ENCODE measurements at places on chromosomes 3 and 15. TPM values are rescaled to one million over a fixed set of nuclear protein-coding genes. Genes with fewer than 3 reads are reported as not detected.

DNA sequence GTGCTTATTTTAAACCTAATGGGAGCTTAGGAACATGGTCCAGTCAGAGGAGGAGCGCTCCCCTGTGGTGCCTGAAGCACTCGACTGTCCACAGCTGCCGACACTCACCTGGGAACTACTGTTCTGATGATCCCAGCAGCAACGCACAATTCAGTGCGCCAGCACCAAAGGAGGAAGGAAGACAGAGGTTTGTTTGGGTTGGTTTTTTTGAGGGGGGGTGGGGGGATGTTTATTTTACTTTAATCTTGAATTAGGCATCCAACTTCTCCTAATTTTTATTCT is 48.8 kb upstream of the VGLL4 start:
- DNase-seq, result no peak

DNA sequence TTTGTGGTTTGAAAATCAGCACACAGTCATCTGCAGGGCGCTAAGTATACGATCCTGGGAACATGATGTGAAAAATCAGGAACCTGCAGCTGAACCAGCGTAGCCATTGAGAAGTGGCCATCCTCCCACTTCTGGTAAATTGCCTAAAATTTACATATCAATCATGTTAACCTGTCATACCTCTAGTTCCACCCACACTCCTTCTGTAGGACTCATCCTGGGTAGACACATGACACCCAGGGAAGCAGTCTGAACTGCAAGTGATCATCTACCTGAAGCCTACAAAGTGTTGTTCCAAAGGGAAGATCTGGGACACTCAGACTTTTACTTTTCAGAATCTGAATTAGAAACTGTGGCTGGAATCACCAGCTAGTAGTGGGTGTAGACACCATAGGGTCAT is 5.5 kb upstream of the PSMD6 start:
- no peak for DNase-seq

DNA sequence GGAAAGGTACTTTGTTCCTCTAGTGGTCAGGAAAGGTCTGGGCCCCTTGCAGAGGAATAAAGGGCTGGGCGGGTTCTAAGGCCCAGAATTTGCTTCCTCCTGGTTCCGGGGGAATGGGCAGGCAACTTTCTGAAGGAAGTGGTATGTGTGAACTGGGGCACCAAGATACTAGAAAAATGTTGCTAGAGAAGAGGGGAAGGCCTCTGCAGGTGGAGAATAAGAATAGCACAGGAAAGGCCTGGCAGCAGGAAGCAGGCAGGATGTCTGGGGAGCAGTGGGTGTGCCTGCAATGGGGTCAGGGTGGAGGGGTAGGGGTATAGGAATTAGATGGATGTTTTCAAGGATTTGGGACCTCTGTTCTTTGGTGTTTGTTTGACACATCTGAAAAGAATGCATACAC is 2.0 kb downstream of the SLC22A13 start:
- DNase-seq, result no peak

- peak; percentile 87 for DNase-seq
Measured at GRCh38 chr3:73502609-73503583, 121.8 kb downstream of the PDZRN3 start.

GRCh38 chr3:148206446-148206845 is 491.3 kb upstream of the AGTR1 start:
- DNase-seq, result no peak

DNA sequence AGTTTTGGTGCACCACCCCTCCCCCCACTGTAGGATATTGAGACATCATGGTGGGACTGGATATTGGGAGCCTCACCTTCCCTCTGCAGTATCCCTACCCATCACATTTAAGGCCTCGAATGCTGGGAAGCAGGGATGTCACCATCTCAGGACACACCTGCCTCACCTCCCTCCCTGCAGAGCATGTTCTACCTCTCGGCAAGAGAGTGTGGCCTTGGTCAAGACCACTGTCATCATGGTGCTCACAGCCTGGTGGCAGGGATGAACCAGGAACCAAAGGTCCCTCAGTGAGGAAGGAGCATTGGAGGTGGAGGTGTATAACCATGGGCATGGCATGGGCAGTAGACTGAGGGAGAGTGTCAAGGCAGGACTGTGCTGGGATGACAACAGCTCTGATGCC is 104.8 kb downstream of the CORO2B start:
- no peak for DNase-seq

GRCh38 chr3:151431940-151432339 is 28.9 kb downstream of the IGSF10 start:
- DNase-seq, result no peak

- DNase-seq, result no peak
Measured at GRCh38 chr3:1269808-1270207, 177.0 kb downstream of the CNTN6 start.

DNA sequence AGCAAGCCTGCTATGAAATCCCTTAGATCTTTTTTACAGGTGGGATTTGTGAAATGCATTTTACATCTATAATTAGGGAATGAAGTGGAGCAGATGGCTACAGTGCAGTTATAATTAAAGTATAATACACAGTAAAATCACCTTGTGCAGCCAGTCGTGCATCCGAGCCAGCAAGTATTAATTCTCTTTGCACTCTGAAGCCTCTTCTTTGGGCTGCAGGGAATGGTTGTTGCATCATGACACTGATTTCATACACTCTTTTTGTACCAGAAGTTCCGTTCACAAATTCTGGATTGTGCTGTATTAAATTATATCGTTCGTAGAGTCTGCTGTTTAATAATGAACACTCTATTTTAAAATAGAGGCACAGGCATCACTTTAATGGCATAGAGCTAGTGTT is 28.7 kb upstream of the TP63 start:
- no peak for DNase-seq

- no peak for DNase-seq
Measured at GRCh38 chr3:118564800-118565199, 469.8 kb downstream of the IGSF11 start.

Gene PRR23B
- total RNA-seq, result not detected
